Lung microvascular endothelial cell (primary cell): ENCODE measurements at places on chromosomes 7 and 10. TPM values are rescaled to one million over a fixed set of nuclear protein-coding genes. Genes with fewer than 3 reads are reported as not detected.

The OPN4 gene
- not detected in 2 replicates for total RNA-seq

The LMOD2 gene
- not detected in 2 replicates for total RNA-seq

- no peak for DNase-seq
These were observed 15.6 kb downstream of the TRDMT1 start for GRCh38 chr10:17185873-17186272.

- DNase-seq, result no peak
These were observed 60.9 kb upstream of the CAMK2B start for GRCh38 chr7:44386139-44386913.

The FLNC gene
- 122 and 131 TPM in 2 replicates for total RNA-seq

The SLC16A9 gene
- total RNA-seq, result 0.44 TPM in 1 of 2 replicates, not detected in the other

DNA sequence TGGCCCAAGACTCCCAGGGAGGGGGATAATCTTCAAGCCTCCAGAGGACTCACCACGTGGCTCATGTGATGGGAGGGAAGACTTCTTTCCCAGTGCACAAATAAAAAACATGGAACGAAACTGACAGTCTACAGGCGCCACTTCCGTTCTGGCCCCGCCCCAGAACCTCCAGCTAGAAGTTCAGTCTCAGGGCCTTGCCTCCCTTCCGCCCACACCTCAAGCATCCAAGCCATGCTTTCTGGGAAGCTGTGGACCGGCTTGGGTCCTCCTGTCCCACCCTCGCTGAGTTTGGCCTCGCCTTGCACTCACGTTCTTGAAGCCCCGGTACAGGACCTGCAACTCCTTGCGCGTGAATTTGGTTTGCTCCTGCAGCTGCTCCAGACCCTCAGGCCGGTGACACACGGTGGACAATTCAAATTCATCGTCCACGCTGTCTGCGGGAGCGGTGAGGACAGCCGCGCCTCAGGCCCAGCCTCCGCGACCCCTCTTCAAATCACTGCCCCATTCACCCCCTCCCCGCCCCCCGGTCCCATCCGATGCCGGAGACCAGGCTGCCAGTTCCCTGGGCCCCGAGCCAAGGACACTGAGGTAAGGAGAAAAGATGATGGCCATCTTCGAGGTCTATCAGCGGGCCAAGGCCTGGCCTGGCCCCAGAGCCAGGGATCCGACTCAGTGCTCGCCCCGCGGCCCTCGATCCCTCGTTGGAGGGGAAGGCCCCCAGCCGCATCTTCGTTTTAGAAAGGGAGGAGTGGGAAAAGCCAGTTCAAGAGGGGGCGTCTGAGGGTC, 10.7 kb upstream of the OGA start:
- no peak for DNase-seq

DNA sequence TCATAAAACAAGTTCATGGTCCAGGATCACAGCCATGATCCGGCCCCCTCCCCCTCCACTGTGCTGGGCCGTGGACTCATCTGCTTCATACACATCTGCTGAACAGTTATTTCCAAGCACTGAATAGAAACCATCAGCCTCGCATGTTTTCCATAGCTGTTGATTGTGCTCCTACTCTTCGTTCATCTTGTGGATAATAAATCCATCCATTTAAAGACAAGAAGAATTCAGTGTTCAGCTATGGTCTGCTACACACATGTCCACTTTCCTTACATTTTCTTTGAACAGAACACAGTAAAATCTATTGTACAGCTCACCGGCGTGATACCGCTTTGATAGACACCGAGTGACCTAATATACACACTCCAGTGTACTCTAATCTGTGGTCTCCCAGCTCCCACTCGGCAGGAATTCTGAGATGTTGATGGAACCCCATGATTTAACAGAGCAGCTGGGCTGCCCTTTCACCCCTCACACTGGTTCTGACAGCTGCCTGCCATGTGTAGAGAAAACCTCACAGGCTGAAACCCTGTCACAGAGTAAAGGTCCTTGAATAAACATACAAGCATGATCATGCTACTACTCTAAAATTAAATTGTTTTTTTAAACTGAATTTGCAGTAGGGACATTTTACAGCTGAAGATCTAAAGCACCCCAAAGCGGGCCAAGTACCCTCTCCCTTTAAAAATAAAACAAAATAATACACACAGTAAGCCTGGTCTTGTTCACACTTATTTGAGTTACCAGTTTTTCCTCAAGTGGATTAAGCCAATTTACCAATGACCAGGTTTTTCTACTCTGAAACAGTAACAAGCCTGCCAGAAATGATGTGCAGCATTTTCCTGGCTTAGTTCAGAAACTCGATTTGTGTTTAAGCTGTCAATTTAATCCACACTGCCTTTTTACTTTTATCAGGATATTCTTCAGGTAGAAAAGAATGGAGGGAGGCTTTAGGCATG, 95.1 kb upstream of the FZD1 start:
- DNase-seq, result no peak

- no peak for DNase-seq
These were observed 86.4 kb upstream of the SEMA3C start for GRCh38 chr7:81005254-81005653.
